HS-27A (cell line): ENCODE measurements at places on chromosomes 12 and 14.

GRCh38 chr12:131434208-131435125 is 276.4 kb upstream of the SFSWAP start:
- DNase-seq = no peak

DNA sequence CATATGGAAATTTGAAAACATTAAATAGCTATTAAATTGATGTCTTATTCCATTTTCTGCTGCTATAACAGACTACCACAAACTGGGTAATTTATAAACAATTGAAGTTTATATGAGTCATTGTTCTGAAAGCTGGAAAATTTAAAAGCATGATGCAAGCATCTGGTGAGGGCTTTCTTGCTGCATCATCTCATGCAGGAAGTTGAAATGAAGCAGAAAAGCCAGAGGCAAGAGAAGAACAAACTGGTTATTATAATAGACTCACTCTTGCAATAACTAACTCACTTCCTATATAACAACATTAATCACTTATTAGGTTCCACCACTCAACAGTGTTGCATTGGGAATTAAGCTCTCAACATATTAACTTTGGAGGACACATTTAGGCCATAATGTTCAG is 1277.4 kb downstream of the LRFN5 start:
- no peak for DNase-seq

- DNase-seq = no peak
Observed at GRCh38 chr14:67571275-67571990, 28.6 kb downstream of the PIGH start.

- no peak for DNase-seq
Observed at GRCh38 chr14:103626146-103626850, 2.7 kb upstream of the KLC1 start.

- DNase-seq = no peak
Observed at GRCh38 chr12:64678248-64678647, 68.0 kb downstream of the RASSF3 start.

- DNase-seq = peak; percentile 68
Observed at GRCh38 chr12:76878899-76879709, at the start of gene CSRP2. Gene CSRP2 (minus strand): TSS chr12:76879019. CDS start chr12:76866260, 12,759 bp downstream.

DNA sequence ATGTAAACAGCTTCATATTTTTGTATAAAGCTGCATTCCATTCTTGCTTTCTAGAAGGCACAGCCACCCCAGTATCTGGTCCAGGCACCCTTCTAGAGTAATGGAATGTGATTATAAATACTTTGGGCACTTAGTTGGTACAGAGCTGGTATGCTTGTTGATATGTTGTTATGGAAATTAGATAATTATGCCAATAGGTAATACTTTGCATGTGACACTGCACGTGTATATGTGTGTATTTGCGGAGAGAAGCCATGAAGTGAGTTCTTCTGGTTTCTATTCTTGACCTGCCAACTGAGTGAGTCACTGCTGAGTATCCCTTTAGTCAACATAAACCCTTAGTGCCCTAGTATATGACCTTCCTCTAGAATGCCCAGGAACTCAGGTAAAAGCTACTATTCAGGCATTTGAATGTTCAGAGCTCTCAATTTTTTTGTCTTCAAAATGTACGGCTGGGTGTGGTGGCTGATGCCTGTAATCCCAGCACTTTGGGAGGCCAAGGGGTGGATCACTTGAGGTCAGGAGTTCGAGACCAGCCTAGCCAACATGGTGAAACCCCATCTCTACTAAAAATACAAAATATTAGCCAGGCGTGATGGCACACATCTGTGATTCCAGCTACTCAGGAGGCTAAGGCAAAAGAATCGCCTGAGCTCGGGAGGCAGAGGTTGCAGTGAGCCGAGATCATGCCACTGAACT is 6.2 kb upstream of the TCP11L2 start:
- DNase-seq = peak; percentile 80

GRCh38 chr14:104897330-104898194 is 27.1 kb upstream of the PLD4 start:
- no peak for DNase-seq

GRCh38 chr12:80401191-80401590 is 42.8 kb upstream of the PTPRQ start:
- DNase-seq = no peak

DNA sequence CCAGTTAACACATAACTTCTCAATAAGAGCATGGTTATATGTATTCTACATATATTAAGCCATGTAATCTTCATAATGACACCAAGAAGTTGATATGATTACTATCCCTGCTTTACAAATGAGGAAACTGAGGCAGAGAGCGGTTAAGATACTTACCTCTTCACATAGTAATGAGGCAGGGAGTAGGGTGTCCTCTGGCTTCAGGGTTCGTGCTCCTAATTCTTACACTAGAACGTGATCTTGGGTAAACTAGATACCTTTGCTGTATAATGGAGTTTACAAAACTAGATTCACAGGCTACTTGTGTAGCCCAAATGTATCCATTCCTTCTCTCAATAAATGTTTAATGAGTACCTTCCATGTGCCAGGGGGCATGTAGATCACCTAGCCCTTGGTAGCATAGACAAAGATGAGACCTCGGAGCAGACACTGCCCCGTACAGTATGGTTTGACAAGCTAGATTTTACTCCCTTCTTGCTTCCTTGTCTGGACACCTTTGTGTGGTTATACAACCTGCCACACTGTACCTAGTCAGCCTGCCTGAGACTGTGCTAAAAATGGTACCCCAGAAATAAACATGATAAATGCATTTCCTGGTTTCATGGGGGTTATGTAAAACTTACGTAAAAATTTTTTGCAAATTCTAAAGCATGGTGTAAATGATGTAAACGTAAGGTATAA is 991.8 kb downstream of the VRK1 start:
- DNase-seq = no peak

- peak; percentile 60 for DNase-seq
Observed at GRCh38 chr14:75981426-75982265, at the start of gene TGFB3. Gene TGFB3 (minus strand): TSS chr14:75981995. CDS start chr14:75980893, 1,102 bp downstream.

DNA sequence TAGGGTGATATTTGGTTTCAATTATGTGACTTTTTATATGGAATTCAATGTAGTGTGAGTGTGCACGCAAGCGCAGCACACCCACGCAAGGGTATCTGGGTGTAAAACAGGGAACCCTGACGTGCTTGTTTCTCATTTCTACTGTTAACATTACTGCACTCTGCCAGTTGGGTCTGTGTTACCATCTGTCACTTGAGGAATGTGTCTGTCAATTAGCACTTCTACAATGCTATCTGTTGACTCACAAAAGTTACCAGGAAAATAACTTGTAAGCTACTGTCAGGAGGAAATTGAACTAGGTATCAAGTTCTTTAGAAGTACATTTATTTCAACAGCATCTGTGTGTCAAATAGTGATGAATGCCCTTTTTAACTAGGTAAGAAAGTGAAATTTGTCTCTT is 695.5 kb upstream of the LRFN5 start:
- DNase-seq = no peak

DNA sequence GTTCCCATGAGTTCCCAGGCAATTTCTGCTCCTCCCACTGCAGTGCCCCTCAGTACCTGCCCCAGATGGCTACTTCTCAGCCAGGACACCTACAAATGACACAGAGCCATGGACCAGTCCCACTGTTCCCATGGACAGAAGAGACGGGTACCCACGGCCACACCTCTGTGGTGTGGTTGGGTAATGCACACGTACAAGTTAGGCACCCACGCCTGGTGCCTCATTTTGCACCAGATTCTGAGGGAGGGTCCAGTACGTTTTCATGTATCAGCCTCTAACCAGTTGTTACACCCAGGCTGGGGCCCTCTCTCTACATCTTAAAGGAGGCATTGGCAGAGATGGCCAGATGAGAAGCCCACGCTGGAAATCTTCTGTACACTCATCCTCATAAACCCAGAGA is 114.0 kb downstream of the DICER1 start:
- no peak for DNase-seq

DNA sequence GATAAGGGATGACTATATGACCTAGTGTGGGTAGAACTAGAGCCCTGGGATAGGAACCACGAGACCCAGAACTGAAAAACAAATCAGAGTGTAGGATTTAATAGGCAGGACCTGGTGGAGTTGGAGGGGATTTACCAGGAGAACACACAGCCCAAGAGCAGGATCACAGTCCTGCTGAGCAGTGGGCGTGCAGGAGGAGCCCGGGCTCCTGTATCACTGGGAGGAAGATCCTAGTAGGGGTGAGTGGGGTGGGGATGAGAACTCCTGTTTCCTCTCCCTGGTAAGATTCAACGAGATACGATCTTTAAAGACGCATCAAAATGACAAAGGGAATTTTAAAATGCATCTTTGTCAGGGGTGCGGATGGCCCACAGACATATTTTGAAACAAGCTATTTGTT is 220.1 kb downstream of the GALC start:
- DNase-seq = no peak

GRCh38 chr12:75908961-75909605 is 122.5 kb downstream of the PHLDA1 start:
- DNase-seq = no peak

DNA sequence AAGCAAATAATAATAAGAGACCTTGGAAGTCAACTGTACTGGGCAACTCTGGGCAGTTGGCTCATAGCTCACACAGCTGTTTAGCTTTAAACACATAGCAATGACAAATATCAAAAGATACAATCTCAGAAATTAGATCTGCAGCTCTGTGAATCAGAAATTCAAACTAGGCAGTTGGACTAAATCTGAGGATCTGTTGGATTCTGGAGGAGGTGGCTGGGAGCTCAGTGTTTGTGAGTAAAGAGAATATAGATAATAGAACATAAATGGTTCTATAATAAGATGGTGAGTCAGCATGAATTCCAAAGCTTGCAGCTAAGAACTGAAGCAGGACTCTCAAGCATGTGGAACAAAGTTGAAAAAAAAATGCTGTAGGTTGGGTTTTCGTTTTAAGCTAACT is 1949.4 kb upstream of the SEL1L start:
- DNase-seq = no peak

DNA sequence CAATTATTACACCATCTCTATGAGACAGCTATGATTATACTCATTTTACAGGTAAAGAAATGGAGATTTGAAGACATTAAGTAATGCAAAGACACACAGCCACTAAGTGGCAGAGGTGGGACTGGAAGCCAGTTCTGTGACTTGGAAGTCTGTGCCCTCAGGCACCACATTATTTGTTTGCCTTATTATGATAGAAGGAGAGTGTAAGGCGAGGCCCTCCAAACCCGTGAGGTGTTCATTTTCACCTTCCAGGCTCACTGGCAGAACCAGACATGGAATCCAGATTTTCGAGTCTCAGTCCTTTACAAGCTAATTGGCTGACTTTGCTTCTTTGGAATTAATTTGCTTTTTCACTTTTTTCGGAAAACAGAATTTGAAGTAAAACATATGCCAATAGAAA is 107.9 kb downstream of the CAND1 start:
- DNase-seq = no peak

DNA sequence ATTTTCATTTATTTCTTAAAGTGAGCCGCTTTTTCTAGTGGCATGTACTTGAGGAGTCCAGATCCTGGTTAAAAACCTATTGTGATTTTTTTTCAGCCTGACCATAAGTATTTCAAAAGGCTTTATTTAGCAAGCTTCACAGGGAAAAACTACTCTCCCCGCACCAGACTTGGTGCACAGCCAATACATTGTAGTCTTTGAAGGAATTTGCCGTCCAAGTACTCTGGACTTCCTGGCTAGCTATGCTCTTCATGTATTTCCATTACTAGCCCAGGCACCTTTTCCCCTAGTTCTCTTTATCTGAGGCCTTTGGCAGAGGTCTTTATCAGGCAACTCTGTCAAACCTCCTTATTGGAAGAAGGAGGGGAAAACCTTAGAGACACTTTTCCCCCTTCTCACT is 234.7 kb downstream of the CCDC91 start:
- DNase-seq = no peak

GRCh38 chr12:103455020-103455763 is 40.6 kb downstream of the C12orf42 start:
- no peak for DNase-seq

- DNase-seq = no peak
Observed at GRCh38 chr12:55670276-55670675, 33.6 kb downstream of the OR10P1 start.

DNA sequence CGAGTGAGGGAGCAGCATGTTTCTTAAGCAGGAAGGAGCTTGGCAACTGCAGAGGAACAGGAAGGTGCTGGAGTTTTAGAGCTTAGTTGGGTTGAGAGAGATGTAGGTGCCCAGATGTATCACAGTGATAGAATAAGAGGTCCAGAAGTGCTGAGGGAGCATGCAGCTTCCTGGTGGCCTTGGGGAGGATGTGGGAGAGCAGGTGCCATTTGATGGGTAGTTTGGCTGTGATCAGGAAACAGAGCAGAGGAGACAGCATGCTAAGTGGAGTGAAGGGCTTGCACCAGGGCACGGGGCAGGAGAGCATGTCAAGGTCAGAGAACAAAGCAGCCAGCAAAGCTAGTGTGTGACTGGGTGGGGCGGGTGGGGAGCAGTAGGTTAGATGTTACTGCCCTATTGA is 74.8 kb downstream of the PAPOLA start:
- no peak for DNase-seq

- no peak for DNase-seq
Observed at GRCh38 chr12:54427106-54427505, 8.0 kb upstream of the ITGA5 start.

- no peak for DNase-seq
Observed at GRCh38 chr14:88791629-88792472, 902 bp downstream of the EML5 start.

DNA sequence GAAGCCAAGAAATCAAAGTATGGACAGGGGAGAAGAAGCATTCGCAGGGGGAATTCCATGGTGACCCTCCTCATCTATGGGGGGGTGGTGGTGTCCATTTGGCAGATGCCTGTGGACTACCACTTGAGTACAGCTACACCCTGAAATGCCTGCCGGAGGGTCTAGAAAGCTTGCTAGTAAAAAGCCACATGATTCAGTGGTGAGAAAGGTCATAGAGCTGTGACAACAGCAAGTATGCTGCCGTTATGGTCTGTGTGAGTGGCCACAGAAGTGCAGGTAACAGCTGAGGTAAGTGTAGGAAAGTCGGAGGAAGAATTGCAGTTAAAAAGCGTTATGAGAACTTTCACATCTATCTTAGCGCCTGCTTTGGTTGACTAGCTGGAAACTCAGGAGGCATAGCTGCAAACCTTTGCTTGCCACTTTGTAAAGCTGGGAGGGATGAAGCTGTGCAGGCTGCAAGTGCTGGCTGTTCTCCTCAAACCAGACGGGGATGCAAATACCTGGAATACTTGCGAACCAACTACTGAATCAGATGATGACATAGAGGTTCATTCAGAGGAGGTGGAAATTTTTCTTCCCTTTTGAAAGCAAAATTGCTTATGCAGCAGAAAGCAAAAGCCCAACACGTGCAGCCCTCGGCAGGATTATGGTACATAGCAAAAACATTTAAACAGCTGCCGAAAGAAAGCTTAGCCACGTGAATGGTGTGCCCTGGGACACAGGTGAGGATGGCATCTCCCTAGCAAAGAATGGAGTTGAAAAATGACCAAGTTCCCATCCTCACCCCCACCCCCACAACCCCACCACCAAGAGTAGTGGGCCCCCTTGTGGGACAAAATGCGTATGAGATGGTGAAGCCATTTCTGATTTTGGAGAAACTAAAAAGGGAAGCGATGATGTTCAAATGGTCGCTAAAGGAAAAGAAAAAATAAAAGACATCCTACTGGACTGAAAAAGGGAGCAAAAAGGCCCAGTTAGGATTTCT is 287.0 kb downstream of the RERGL start:
- no peak for DNase-seq

DNA sequence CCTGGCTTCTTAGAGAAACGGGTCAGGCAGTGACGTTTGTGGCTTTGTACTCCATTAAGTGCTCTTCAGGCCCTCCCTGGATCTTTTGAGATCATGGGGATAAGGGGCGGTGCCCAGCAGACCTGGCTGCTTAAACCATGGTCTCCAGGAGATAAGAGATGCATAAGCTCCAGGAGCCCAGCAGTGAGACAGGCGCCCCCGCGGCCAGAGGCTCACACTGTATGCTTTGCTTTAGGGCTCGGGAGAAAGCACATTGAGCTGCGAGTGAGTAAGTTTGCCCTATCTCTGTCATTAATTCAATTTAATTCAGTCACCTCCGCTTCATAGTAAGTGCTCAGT is 359.5 kb downstream of the CACNA1C start:
- DNase-seq = no peak
